ENCODE measurements at places on chromosomes 3 and 15.

- no peak for DNase-seq
These were observed 44.8 kb downstream of the POLR2M start for GRCh38 chr15:57751177-57751800.

GRCh38 chr15:61200626-61201025 is 28.5 kb downstream of the RORA start:
- DNase-seq: no peak

DNA sequence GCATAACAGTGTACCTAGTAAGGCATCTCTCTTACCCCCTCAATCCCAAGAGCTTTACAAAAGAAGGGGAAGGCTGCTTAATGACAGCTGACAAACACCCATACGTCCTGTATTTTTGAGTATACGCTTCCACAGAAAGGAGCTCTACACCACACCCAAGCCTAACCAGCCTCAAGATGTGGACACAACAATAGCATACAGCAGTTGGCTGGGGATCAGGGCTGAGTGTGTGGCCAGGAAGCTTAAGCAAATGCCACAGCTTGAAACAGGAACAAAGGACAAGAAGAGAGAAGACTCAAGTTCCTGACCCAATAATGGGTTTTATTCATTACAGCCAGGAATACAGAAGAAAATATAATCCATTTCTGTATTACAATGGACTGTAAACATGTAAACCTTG is 6.9 kb downstream of the HEXA start:
- no peak for DNase-seq

GRCh38 chr15:62951481-62951880 is 91.1 kb upstream of the TPM1 start:
- no peak for DNase-seq

DNA sequence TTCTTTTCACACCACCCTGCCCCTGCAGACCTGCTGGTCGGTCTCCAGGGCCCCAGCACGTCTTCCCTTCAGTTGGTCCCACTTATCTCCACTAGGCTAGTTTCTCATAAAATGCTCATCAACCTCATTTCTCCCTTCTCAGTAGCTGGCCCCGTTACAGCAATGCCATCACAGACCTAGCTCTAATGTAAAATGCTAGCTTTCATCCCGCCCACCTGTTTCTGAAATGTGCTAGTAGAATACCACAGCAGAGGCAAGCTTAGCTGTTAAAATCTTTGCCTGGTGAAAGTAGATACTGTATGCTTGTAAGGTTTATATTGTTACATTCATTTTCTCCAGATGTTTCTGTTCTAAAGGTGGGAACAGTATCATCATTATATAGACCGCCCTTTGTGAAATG is 13.1 kb downstream of the MKRN2OS start:
- DNase-seq: no peak

DNA sequence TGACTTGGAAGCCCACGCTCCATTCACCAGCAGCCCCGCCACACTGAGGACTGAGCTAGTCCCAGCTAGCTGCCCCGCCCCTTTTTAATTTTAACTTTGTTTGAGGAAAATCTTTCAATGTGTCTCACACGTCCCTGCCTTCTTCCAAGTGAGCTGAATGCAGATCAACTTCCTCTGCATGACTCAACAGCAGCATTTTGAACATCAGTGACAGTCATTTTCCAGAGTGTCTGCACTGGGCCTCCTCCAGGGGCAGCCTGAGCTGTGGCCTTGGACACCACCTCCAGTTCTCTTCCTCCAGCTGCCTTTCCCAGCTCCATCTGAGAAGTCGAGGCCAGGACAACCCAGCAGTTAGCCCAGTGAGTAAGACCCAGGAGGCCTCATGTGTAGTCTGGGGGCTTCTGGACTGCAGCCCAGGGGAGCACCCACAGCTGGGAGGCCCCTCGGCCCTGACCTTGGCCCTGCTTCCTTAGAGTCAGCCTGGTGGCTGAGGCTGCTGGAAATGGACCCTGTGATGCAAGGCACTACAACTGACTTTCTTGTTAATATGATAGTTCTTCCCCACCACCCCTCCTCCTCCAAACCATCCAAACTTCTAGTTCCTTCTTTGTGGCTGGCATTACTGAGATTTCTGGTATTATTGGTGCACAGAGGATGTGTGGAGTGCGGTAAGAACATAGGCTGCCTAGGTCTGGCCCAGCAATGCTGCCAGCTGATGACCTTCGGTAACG is 21.4 kb upstream of the ESYT3 start:
- no peak for DNase-seq

DNA sequence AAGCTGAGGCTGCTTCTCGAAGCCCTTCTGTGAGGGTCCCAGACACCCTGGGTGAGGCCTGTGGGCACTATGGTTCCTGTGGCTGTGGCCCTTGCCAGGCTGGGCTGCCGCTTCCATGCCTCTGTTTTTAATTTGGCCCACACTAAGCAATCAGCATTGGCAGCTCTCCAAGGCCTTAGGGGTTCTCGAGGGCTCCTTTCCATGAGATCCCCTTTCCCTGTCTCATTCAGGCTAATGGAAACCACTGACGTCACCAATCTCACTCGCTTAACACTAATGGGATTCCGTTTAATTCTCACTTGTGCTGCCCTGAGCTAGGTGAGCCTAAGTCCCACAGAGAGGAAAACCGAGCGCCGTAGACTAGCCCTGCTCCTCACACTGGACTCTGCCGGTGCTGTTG is 60.2 kb upstream of the RAB6B start:
- no peak for DNase-seq

DNA sequence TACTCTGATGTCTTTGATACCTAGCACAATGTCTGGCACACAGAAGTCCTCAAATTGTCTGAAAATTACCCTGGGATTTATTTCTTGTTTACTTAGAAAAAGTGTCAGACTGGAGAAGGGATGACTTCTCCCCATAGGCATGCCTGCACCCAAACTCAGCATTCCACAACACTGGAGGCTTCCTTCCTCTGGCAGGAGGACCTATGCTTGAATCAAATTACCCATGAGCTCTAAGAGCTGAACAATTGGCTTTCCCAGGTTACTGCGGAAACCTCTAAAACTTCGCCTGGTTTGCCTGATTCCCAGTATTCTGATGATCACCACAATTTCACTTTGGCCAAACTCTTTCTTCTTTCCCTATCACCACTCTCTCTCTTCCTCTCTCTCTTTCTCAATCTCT is 217.4 kb downstream of the DIPK2A start:
- no peak for DNase-seq
